Osteoblast (primary cell): ENCODE measurements at places on chromosomes 4 and X.

DNA sequence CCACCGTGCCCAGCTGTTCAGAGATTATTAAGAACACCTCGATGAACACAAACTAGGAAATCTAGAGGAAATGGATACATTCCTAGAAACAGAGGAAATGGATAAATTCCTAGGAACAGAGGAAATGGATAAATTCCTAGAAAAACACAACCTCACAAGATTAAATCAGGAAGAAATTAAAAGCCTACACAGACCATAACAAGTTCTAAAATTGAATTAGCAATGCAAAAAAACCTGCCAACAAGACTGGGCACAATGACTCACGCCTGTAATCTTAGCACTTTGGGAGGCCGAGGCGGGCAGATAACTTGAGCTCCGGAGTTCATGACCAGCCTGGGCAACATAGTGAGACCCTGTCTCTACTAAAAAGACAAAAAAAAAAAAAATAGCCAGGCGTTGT, 13.1 kb upstream of the IDS start:
- DNase-seq = no peak

GRCh38 chrX:103404231-103405008, 28.1 kb downstream of the BEX3 start:
- no peak for DNase-seq

DNA sequence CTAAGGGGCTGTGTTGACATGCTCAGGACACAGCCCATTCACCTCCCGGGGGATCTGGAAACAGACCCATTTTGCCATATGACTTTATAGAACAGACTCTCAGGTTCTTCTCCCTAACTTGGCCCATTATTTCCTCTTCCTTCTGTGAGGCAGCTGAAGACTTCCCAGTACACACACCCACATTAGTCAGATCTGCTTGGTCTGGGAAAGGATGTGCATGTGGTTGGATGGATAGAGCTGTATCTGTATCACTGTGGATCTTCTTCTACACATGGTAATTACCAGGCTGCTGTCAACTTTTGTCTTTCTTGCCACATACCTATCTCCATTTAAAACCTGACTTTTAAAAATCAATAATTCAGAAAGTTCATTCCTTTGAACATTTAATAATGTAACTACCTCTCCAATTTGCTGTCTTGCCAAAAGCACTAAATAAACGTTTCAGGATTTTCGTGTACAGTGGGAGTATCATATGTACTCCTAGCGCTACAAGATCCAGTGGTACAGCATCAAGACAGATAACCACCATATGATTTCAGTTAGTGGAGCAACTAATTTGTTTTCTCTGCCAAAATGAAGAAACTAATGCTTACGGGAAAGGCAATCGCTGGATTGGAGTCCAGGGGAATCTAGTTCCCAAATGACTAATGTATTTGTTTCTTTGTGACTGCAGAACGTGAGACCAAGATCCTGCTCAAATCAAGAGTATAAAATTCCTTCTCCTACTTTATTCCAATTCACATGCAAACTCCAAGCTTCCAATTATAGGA, 134.1 kb upstream of the MAP3K15 start:
- peak; percentile 60 for DNase-seq

DNA sequence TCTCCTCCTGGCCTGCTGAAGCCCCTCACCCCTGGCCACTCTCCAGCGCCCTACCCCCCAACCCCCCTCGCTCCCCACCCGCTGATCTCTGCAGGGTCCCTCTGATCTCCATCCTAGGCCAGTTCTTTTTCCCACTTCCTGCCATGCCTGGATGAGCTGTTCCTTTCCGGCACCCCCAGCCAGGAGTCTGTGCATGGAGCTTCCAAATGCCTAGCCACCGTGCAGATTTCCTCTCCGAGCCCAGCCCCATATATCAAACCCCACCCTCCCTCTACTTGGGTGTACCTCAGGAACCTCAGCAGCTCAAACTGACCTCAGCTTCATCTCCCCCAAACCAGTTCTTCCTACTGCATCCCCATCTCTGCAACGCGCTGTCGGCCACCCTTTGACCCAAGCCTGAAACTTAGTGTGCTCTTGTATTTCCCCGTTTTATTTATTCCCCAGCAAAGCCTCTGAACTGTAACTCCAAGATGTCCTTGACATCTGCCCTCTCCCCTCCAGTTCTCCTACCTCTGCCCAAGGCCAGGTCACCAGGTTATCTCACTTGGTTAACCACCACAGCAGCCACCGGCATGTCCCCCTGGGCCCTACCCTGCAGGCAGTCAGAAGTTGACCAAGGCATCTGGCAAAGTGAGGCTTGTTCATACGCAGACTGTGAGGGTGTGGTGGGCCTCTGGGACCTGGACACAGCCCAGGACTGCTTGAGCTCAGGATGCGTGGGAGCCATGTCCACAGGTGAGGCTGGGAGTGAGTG, 194.9 kb upstream of the PSAPL1 start:
- DNase-seq = peak; percentile 25

DNA sequence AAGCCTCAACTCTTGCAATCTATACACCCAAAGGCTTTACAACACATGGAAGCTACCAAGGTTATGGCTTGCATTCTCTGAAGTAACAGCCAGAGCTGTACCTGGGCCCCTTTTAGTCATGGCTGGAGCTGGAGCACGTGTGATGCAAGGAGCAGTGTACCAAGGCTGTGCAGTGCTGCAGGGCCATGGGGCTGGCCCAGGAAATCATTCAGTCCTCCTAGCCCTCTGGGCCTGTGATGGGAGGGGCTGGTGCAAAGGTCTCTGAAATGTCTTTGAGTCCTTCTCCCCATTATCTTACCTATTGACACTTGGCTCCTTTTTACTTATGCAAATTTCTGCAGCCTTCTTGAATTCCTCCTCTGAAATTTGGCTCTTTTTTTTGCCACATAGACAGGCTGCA, 500.1 kb upstream of the FAM47C start:
- DNase-seq = no peak

GRCh38 chrX:81355436-81355835, 153.5 kb downstream of the SH3BGRL start:
- no peak for DNase-seq

- no peak for DNase-seq
These were observed 155.8 kb upstream of the IGFBP7 start for GRCh38 chr4:57265831-57266582.

- no peak for DNase-seq
These were observed 84.1 kb upstream of the CT45A1 start for GRCh38 chrX:135629342-135629741.

- DNase-seq = no peak
These were observed 22.1 kb downstream of the SLIT2 start for GRCh38 chr4:20273793-20274192.

DNA sequence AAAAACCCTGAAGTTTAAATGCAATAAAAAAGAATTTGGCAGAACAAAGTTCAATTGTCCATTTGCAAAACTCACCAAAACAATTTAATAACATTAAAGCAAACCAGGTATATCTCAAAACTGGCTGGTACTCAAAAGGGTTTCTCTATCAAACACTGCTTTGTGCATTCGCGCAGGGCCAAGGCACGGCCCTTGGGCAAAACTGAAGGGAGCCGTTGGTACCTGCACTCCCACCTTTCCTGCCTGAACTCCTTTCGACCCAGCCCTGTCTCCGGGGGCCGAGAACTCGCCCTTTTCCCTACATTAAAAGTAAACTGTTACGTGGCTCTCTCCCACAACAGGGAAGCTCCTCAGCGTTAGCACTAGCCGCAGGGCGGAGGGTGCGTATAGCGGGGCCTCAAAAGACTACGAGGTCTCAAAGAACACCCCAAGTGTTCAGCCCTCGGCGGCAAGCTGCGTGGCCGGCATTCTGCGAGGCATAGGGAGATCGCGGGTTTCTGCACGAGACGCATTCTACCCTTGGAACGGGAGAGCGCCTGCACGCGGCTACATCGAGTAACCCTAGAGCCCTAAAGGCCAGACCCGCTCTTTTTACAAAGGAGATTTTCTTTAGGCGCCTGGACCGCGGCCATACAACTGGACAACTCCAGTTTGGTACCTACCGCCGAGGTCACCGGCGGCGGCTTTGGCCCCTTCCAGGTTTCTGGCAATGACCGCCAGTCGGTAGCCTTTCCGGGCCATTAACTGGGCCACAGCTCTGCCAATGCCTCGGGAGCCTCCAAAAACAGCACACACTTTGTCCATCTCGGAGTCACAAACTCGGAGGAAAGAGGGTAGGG, 550 bp downstream of the CBR4 start:
- DNase-seq = no peak

DNA sequence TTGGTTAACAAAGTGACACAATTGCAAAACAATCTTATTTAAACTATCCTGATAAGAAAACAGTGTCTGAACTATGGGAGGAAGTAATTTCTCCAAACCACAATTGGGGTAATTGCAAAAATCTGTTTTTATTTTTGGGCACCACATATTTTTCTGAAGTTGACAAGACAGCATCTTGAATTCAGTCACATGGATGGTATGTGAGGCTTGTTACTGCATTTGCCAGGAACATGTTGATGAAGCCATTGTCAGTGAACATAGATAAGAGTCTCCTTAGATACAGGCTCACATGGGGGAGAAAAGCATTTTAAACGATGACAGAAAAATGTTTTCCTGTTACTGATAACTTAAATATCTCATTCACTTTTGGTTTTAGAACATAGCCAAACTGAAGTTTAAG, 5.5 kb upstream of the USP53 start:
- no peak for DNase-seq

DNA sequence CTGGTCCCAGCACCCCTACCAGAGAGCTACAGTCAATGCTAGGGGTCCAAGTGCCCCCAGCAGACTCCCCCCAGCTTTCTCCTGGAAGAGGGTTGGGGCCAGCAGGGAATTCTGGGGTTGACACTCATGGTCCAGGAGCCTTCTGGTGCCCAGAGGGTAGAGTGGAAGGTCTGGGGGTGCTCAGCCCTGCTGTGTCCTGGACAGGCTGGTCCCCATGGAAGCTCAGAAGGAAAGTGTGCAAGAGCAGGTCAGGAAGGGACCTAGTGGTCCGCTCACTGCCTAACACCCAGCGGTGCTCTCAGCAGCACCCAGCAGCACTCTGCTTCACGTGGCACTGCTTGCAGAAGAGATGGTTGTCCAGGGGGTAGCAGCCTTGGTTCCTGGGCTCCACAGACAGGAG, 6.9 kb downstream of the TEX13C start:
- no peak for DNase-seq

- DNase-seq = peak; percentile 30
These were observed 237.5 kb upstream of the ANXA10 start for GRCh38 chr4:167854881-167855280.

- DNase-seq = no peak
These were observed 206.6 kb upstream of the ITM2A start for GRCh38 chrX:79573760-79574159.
